Fibroblast of skin of left biceps (primary cell): ENCODE measurements at places on chromosomes 3 and 15.

DNA sequence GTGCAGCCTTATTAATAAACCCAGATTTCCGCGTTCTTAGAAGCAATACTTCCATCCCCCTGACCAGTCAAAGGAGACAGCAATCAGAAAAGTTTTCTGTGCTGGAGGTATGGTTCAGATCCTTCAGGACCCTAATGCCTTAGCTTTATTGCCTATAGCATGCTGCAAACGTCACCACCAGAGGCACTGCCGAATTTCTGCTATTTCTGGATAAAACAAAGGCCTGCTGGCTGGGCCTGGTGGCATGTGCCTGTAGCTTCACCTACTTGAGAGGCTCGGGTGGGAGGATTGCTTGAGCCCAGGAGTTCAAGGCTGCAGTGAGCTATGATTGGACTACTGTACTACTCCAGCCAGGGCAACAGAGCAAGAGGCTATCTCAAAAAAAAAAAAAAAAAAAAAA is 407.2 kb downstream of the FOXP1 start:
- DNase-seq, result no peak

- DNase-seq, result no peak
These were observed 32.2 kb downstream of the GOLGA6L10 start for GRCh38 chr15:82317091-82317489.

GRCh38 chr3:12750658-12751071 is 8.4 kb downstream of the TMEM40 start:
- no peak for DNase-seq

DNA sequence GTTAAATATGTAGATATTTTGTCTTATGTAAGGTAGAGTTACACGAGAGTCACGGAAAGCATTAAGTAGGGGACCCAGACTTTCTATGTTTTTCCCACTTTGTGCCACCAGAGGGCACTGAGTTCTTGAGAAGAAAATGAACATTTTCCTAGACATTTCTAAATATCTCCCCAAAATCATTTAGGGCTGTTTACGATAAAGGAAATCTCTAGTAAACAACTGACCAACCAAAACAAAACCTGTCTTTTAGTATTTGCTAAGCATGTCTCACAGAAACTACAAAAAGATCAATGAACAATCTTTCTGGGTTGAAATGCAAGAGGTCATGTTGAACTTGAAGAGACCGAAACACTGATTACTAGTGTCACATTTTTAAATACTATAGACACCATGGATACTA is 16.1 kb downstream of the POU1F1 start:
- peak; percentile 5 for DNase-seq

DNA sequence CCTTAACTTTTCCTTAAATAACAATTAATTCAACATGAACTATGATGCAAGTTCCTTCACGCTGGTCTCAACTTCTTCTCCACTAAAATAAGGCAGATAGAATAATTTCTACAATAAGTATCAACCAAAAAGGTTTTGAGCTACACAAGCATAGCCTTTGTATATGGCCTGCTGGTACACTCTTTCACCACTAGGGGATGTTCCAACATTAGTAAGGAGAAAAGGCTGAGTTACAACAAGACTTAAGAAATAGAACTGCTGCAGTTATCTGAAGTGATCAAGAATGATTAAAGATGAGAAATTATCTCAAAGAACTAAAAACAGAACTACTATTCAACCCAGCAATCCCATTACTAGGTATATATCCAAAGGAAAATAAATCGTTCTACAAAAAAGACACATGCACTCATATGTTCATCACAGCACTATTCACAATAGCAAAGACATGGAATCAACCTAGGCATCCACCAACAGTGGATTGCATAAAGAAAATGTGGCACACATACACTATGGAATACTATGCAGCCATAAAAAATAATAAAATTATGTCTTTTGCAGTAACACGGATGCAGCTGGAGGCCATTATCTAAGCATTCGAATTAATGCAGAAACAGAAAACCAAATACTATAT is 14.4 kb downstream of the ATP13A3 start:
- DNase-seq, result no peak

DNA sequence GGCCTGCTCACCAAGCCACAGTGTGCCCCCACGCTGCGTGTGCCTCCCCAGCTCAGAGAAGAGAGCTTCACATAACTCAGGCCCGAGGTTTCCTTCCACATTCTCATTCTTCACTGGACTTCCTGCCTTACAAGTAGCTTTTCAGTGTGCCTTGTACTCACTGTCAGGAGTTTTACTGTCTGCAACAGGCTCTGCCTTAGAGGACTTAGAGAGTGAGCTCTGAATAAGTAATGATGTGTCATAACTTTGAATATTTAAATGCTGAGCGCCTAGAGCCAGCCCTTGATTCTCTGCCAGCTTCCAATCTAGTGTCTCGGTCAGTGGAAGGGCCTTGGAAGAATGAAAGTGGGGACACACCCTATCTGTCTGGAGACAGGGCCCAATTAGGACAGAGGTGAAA is 41.8 kb downstream of the ITGB5 start:
- DNase-seq, result peak; percentile 60

- DNase-seq, result peak; percentile 23
These were observed 53.4 kb upstream of the EIF5A2 start for GRCh38 chr3:170961616-170962400.

GRCh38 chr15:30921106-30921505 is 17.4 kb downstream of the FAN1 start:
- no peak for DNase-seq

DNA sequence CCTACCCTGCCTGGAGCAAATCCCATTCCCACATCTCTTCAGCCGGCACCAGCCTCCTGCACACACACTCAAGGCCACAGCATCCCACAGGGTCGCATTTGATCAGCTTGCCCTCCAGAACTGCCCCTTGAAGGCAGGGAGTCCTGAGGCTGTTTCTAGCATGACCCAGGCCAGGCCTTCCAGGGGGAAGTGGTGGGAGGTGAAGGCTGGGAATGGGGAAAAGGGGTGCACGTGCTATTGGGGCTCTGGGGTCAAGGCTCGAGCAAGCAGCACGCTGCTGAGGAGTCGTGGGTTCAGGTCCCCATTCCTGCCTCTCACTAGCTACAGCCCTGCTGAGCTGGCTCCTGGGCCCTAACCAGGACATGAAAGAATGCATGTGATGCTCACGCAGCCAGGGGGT is 24.9 kb downstream of the SEMA7A start:
- no peak for DNase-seq

DNA sequence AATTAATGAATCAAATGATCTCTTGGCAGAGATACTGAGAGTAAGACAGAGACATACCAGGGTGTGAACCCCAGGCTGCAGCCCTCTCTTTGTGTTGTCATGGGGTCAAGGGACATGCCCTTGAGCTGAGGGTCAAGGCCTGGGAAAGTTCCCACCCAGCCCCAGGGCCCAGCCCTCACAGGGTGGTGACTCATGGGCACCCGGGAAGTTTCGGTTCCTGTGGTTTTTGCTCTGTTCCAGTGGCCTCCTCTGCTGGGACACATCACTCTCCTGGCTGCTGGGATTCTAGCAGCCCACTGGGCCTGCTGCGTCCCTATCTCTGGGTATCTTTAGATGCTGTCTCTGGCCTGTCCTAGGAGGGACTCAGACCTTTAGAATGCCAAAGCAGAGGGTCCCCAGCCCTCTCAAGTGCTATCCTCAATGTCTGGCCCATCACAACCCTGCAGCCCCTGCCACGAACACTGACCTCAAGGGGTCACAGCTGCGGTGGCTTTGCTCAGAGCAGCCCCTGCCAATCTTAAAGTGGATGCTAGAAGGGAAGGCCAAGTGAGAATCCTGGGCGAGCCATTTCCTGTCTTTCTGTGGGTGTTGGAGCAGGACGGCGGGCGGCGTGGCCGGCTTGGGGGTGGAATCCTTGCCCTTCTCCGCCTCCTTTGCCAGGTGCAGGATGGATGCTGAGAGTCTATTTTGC is 148.4 kb upstream of the TLE3 start:
- no peak for DNase-seq

DNA sequence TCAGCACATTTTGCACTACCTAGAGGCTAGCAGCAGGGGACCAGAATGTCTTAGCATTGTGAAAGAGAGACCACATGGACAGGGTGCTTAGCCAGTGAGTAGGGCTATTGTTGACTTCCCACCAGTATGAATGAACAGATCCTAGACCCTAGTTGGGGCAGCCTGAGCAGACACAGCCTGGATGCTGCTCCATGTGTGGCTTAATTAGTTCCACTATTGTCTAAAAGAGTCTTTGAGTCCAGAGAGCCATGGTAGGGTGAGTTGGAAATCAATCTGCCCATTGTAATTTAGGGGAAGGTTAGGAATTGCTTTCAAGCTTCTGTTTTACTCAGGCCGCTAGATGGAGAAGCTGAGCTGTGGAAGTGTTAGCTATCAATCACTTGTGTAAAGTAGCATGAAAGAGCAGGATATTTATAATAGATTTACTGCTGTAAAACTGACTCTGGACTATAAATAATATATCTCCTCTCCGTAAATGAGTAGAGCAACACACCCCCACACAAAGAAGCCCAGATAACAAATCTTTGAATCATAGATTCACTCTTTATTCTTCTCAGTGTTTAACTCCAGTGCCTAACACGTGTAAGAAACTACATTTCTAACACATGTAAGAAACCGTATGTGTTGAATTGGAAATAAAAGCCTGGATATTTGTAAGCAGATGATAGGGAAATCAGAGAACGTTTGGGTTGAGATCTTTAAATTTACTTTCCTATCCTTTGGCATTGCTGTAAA is 4.1 kb upstream of the GCSAM start:
- DNase-seq, result no peak

DNA sequence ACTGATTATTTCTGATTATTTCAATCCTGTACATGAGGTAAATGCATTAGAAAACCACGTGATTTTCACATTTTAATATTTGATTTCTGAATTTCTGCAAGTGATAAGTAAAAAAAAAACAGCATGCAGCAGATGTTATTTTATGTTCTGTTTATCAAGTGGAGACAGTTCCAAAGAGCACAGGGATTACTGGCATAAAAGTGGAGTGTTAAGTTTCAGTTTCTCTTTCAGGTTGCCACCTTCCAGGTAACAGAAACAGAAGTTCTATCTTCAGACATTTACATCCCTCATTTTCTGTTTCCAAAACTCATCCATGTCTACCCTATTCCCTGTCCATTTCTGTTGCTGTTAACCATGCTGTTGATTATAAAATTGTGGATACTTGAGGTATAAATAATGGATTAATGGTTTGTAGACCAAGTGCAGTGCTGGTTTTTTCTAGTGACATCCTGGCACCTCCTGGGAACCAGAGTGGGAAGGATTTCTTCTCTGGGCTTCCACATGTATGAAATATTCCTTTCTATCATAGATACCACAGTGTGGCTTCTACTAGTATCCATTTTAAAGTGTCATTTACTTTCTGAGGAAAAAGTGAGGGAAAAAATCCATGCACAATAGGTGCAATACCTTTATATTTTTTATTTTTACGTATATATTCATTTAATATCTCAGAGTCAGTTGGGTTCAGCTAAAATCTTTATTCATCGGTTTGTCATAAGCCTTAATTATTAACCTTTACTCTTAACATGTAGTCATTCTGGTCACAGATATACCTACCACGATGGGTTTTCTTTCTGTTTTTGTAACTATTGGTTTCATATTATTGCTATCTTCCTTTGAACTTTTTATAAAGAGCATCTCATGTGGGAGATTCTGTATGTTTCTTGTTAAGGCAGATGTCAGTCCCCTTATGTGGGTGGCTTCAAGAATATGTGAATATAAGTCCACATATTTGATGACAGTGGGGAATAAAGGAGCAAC is 1010.0 kb downstream of the SQOR start:
- DNase-seq, result no peak
